ENCODE measurements at places on chromosomes 2 and 18.

- no peak for DNase-seq
These were observed 188.5 kb downstream of the HDAC4 start for GRCh38 chr2:239212121-239212928.

GRCh38 chr18:70377857-70378701, 89.2 kb downstream of the SOCS6 start:
- DNase-seq, result no peak

DNA sequence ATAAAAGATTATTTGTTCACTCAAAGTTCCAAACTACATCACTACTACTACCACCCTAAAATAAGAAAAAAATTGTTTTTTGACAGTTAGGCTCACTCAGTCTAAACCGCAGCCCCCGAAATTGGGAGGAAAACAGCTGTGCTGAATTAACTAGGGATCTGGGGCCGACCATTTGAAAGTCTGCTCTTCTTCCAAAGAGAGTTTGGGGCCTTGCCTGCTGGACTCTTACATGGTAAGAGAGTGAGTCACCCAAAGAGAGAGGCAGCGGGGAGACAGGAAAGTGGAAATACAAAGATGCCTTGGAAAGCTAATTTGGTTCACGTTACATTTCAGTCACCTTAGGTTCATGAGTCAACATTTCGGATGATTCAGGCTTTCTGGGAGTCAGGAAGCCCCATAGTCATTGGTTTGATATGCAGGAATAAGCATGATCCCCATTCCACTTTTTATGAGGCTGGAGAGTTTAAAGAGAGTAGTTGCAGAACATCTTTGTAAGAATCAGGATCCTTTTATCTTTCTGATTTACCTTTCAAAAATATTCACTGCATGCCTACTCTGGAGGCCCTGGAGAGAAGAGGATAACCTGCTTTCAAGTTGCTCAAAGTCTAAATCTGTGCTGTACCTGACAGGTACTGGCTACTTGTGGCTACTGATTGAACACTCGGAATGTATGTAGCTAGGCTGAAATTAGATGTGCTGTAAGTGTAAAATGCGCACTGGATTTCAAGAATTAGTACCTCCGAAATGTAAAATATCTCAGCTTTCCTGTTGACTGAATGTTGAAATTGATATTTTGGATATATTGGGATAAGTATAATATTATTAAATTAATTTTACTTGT, 995 bp upstream of the RTN4 start:
- no peak for DNase-seq

- DNase-seq, result no peak
These were observed 825.5 kb upstream of the ACVR2A start for GRCh38 chr2:147019311-147019710.

GRCh38 chr2:218885981-218886947, 5.6 kb downstream of the WNT10A start:
- DNase-seq, result no peak

DNA sequence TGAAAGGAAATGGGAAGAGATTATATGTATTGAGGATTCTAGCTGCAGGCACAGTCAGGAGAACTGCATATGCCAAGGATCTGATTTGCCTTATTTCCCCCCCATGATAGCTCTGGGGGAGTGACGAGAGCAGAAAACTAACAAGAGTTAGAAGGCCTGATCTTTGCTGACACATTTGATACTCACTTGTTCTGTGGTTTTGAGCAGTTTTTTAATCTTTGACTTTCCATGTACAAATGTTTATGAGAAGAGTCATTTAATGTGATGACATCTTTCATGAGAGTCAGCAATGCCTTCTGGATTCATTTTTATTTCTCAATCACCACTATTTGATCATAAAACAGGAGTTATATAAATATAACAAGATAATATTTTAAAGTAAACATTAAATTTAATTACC, 12.7 kb upstream of the SERPINB7 start:
- DNase-seq, result no peak

DNA sequence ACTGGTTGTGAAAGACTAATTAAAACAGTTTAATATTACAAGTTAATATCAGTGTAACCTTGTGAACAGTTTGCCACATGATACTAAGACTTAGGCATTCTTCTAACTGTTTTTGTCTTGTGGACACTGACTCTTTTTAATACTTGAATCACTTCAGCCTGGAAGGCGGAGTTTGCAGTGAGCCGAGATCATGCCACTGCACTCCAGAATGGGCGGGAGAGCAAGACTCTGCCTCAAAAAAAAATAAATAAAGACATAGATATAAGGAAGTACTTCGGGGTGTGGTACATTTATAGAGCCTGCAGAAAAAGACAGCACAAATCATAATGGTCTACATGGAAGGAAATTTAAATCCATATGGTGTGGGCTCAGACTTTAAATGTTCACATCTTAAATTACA, 300.4 kb upstream of the NETO1 start:
- DNase-seq, result no peak

DNA sequence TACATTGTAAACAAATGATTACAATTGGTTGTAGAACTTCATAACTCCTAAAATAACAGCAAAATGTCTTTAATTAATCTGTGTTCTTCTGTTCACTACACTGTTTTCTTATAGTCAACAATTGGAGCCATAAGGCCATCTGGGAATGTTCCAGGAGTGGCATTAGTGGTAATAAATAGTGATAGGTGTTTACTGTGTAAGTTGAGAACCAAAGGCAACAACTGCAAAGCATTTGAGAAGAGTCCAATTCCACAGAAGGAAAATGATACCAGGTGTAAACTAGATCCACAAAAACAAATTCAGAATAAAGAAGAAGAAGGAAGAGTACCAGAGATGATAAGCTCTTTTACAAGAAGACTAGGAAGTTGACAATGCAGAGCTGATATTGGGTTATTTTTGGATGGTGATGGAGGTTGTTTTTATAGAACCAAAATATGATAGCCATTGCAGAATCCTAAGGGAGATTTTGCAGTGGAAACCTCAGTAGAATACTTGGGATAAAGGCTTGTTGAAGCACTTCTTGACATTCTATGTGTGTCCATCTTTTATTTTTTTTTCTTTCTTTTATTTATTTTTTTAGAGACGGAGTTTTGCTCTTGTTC, 52.9 kb downstream of the ANTXR1 start:
- no peak for DNase-seq

GRCh38 chr2:170816504-170817092, at the start of gene GAD1:
GAD1 (plus strand) TSS chr2:170816887; CDS start chr2:170818592, 1,705 bp downstream.
- DNase-seq, result peak; percentile 35

- DNase-seq, result no peak
These were observed 4.9 kb upstream of the CHN1 start for GRCh38 chr2:175009917-175010621.

DNA sequence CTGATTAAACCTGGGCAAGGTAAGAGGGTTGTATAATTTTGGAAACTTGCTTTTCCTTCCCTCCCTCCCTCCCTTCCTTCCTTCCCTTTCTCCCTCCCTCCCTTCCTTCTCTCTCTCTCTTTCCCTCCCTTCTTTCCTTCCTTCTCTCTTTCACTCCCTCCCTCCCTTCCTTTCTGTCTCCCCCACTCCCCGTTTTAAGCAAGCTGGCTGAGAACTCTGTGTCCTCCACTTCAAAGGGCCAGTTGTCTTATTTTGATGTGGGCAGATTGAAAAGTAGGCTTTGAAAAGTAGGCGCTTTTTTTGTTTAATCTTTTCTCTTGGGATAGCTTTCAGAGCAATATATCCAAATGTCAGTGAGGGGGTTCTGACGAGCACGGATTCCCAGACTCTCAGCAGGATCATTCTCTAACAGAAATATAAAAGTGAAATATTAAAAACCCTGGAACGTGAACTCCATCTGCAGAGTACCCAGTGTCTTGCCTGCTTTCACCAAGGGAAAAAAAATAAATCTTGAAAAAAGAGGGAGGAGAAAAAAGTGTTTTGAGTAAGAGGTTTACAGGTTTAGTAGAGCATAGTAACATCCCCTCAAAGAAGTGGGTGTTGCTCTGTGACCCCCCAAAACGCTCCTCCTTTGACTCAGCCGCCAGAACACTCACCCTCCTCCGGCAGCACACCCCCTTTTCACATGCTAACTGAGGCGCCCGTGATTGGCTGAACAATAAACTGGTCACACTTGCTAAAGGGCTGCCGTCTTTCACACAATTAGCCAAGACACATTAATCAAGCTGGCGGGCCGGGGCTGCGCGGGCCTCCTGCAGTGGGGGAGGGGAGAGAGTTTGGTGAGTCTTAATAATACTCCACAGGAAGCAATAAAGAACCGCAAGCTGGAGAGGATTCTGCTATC, 52.2 kb downstream of the CDK15 start:
- DNase-seq, result no peak

DNA sequence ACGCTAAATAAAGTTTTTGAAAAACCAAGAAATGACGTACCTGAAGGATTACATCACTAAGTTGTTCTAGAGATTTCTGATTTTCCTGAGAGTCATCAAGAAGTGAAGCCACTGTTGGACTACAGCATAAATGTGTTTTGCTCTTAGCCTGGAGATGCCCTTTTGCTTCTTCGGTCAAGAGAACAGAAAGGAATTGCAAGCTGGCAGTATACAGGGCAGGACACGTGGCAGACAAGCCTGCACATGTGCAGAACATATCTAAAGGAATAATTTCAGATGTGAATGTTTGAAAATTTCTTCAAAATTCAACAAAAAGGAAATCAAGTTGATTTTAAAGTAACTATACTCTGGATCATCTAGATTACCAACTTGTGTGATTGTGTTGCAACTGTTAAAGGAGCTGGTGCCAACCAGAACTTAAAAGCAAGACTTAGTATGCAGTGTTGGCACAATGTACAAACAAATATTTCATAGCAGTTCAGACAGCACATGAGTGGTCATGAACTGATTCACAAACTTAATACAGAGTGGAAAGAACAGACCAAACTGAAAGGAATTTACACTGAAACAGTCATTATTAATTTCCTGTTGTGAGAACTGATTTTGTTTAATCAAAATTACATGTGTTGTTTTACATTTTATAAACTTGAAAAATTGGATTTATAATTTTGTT, 100.4 kb upstream of the CD226 start:
- no peak for DNase-seq

- DNase-seq, result no peak
These were observed 578.5 kb downstream of the TSN start for GRCh38 chr2:122333932-122334331.

DNA sequence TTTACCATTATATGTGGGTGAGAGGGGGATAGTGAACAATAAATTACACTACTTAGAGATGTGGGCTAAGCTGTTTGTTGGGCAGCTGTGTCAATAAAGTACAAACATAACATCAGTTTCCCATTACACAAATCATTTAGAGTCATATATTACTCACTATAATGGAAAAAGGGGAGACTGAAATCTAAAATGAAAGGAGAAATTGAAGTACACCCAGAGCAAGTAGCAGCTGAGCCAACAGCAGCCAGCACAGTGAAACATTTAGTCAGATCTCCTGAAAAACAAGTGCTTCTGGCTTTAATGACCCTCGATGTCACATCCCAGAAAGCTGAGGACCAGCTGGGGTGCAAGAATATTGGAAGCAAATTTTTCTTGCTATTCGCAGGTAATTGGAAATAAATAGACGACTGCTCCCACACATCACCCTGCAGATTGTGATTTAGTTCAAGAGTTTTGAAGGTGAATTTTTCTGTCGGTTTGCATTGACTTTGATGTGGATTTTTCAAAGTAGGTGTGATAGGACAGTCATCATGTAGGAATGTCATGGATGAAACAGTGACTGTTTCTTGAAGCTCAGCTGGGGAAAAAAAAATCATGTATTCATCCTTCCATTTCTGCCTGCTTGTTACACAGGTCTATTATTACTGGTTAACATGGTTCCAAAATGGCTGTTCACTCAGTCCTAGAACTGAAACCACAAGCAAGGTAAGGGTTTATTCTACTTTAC, 1607.3 kb upstream of the CELF4 start:
- DNase-seq, result no peak

DNA sequence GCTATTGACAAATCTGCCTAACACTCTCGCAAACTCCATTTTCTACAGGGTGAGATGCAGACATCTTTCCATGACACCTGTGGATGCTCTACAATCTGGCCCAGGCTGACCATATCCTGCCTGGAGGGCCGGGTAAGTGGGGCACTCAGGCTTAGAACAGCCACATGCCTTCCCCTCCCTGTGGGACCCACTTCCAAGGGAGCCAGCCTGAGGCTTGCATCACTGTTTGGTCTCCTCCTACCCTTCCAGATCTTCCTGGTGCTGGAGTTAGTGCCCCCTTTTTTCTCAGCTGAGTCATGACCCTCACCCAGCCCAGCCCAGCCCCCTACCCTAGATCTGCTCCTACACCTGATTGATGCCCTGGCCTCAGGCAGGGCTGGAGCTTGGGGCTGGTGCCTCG, 150.2 kb upstream of the MSH6 start:
- DNase-seq, result no peak

DNA sequence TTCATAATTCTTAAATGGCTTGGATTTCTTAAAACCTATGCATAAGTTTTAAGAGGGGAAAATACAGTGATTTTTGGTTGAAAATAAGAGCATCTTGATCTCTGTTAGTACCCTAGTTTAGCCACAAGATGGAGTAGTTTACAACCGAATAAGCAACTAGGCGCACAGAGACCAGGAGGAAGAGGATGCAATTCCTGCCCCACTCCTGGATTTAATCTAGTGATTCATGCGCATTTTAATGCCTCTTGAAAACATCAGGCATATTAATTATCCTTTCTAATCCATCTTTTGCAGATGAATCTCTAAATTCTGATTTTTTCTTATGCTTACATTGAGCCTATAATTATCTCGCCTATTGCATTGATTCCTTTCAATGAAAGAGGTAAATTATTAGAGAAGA, 76.7 kb downstream of the MRPS9 start:
- no peak for DNase-seq

- no peak for DNase-seq
These were observed 4.2 kb upstream of the TWSG1 start for GRCh38 chr18:9330419-9330818.

DNA sequence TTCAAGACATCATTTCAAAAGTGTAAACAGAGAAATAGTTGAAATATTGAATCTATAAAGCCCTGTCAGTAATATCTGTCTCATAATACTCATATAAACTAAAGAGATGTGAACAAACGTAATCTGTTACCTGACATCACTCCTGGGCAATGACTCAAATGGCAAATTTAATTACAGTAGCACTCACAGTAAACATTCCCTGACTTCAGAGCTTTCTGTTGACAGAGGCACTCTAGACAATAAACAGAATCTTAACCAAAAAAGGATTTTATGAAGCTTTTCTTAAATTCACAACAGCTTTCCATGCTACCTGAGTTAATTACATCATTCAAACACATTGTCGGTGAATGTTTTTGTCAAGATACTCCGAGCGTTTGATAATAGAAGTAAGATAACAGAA, 128.1 kb upstream of the PDE1A start:
- DNase-seq, result no peak

GRCh38 chr18:36200354-36200771, 13.1 kb downstream of the MOCOS start:
- no peak for DNase-seq

GRCh38 chr2:28150236-28150915, 242.3 kb upstream of the FOSL2 start:
- no peak for DNase-seq

- DNase-seq, result no peak
These were observed 131.4 kb downstream of the SEPTIN10 start for GRCh38 chr2:109482361-109482861.

DNA sequence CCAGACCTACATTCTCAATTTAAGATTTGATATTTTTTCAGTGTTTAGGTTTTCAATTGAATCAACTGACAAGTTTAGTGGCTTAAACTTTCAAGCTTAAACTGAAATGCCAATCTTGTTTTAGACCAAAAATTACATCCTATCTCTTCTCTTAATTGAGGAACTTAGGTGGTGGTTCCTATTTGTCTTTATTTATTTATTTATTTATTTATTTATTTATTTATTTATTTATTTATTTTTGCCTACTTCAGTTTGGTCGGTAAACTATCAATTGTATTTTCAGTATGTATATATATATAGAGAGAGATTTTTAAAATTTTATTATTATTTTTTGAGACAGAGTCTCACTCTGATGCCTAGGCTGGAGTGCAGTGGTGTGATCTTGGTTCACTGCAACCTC, 68.1 kb downstream of the NEDD4L start:
- DNase-seq, result no peak
